ENCODE measurements at places on chromosomes 3 and 15.
A peak's percentile ranks its signal among the peaks of the same experiment; 100 is the strongest.

DNA sequence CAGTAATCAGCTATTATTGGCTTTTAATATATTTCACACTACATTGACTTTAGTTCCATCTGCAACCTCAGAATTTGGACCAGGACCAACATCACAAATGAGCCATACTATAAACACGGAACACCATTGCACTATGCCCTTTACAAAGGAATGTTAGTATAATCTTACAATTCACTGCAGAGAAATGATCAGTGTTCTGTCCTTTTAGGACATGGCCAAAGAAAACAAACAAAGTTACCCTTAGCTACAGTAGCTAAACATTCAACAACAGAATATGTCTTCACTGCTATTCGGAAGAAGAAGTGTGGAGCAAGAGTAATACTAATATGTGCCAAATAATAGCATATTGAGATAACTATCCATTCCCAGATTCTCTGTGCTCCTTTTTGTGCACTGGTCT, 90.4 kb downstream of the NAALADL2 start:
- no peak for DNase-seq

DNA sequence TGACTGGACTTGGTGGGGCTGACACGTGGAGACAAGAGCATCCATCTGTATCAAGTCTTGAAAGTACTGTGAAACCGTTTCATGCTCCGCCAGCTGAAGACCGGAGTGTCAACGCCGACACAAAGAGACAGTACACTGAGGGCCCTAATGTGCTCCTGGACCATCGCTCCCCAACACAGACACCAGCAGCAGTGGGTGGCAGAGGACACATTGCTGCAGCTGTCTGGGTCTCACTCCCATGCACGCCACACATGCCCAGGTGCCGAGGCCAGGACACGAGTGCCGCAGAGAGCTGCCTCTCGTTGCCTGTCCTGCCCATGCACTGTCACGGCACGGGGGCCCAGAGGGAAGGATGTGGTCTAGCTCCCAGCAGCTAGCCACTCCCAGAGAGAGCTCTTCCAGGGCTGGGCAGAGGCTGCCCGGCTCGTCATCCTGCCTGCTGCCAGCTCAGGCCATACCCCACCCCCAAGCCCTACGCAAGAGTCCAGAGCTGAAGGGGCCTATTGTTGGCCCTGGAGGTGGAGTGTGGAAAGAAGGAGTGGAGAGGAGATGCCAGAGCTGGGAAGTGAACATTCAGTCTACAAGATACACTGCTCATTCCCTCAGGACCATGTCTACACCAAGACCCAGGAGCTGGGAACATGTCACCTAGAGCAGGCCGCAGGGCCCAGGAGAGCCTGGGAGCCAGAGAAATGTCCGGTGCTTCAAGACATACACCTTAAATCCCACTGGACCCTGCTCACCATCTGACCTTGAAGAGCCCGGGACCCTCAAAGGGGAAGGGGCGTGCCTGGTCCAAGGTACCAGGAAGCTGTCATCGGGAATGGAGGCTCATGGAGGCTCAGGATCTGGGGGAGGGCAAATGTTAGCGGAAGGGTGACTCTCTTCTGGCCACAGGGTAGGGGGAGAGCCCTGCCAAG, 7.7 kb downstream of the TNK2 start:
- DNase-seq: peak; percentile 75

DNA sequence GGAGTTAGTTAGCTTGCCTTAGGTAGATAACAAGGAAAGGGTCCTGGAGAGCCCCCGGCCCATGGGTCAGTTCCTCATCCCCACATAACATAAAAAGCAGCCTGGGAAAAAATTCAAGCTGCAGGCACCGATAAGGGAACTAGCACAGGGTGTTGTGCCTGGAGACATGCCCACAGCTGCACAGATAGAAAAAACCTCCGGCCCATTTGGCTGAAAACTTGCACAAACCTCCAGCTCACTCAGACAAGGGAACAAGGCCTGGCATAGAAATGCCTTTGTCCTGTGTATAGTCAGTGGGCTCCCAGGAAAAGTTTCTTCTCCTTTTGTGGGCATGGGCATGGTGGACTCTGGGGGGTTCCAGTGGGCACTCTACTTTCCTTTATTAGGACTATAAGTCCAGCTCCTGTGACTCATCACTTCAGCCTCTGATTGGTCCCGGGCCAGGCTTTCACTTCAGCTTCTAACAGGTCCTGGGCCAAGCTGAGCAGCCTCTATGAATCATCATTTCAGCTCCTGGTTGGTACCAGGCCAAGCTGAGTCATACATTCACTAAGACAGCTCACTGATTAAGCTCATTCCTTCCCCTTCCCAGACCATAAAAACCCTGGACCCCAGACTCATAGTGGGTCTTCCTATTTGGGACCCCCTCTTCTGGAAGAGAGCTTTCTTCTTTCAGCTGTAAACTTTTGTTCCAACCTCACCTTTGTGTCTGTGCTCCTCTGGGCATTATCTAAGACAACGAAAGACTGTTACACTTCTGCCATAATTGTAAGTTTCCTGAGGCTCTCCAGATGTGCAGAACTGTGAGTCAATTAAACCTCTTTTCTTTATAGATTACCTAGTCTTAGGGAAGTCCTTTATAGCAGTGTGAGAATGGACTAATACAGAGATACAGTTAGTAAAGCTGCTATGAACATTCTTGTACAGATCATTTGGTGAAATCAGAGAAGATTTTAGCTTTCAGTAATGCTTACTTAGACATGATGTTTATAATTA, 348.0 kb upstream of the DPPA4 start:
- DNase-seq: no peak

- DNase-seq: no peak
These were observed 109.6 kb upstream of the THRB start for GRCh38 chr3:24604215-24604614.

- DNase-seq: no peak
These were observed 6.7 kb downstream of the COLQ start for GRCh38 chr3:15514663-15515340.

- DNase-seq: no peak
These were observed 52.5 kb upstream of the CHRM5 start for GRCh38 chr15:33915571-33916407.

DNA sequence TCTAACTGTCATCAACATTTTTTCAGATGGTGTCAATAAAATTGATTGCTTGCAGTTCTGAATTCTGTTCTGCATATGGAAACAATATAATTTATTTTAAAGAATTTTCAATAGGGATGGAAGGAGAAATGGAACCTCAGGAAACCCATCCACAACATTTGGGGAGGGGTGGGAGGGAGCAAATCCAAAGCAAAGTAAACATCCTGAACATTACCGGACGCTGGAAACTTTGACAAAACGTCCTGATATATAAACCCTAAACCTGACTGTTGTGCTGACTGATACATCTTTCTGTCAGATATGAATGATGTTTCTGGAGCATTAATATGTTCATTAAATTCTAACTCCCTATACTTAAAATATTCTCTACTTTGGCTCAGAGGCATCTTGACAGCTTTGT, 479.0 kb downstream of the FOXP1 start:
- no peak for DNase-seq

- DNase-seq: no peak
These were observed 18.7 kb downstream of the CFAP161 start for GRCh38 chr15:81152799-81153198.

- DNase-seq: no peak
These were observed 8.3 kb downstream of the TMPRSS7 start for GRCh38 chr3:112042842-112043280.

DNA sequence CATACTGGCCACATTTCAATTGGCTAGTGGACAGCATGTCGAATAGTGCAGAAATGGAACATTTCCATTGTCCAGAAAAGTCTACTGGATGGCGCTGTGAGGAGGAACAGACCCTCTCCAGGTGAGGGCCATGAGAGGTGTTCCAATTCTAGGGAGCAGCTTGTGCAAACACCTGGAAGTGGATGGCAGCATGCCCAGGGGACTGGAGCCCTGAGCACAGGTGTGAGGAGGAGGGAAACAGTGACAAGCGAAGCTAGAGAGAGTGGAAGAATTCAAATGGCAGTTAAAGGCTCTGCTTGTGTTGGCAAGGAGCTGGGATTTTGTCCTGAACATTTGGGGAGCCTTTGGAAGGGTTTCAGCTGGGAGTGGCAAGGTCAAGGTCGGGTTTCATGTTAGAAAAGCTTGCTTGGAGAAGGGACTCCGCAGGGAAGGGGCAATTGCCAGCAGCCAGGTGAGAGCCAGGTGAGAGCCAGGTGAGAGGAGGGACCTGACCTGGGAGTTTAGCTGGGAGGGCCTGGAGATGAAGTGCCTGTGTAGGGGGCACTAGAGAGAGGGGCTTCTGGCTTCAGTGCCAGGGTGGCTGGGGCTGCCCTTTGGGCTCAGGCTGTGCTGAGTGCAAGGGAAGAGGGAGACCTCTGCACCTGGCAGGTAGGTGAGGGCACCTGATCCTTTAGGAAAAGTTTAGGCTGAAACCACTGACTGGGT, 93.8 kb downstream of the LINGO1 start:
- no peak for DNase-seq

DNA sequence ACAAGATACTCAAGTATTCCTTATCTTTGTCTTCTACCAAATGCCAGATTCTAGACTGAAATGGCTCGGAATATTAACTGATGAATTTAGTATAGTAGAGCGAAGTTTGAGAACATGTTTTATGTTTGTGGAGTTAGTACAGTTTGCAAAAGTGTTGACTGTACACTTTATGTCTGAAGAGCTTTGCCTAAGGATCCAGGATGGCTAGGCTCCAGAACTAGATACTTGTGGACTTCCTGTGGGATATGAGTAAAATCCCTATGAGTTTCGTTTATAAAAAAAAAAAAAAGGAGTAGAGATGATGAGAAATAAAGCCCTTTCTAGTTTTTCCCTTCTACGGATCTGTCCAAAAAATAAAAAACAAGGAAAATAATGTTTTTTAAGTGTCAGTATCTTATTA, 96.7 kb downstream of the TP63 start:
- no peak for DNase-seq

DNA sequence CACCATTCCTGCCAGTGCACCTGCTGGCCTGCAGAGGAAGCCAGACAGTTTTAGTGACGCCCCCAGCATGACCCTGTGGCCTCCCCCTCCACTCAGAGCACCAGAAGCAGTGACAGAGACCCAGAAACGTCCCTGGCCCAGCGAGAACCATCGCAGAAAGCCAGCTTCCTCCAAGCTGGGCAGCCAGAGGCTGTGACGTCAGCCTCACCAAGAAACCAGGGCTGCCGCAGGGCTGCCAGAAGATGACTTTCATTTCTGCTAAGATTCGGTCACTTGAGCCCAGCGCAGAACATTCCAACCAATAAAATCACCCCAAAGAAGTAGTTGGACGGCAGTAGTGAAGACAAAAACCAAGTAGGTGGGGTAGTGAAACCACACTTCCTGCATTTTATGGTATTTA, 29.6 kb upstream of the RPL32 start:
- no peak for DNase-seq

GRCh38 chr3:72951259-72951722, 45.3 kb upstream of the PPP4R2 start:
- DNase-seq: no peak

- DNase-seq: no peak
These were observed 6.3 kb downstream of the TBL1XR1 start for GRCh38 chr3:177190756-177191681.

- DNase-seq: peak; percentile 15
These were observed 24.8 kb downstream of the AADAC start for GRCh38 chr3:151838574-151839312.

- DNase-seq: no peak
These were observed 85.5 kb downstream of the VPS13C start for GRCh38 chr15:61974759-61975158.

DNA sequence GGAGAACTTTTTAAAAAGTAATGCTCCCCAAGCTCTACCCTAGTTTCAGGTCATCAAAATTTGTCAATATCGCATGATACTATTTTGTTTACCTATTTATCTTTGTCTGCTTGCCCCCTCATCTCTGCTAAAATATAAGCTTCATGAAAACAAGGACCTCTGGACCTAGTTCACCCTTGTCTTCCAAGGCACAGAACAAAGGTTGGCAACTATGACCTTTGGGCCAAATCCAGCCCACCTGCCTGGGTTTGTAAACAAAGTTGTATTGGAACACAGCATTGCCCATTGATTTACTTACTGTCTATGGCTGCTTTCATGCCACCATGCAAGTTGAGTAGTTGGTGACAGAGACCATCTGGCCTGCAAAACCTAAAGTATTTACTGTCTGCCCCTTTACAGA, 462.2 kb upstream of the SUCLG2 start:
- no peak for DNase-seq

GRCh38 chr15:85831415-85832113, 36.8 kb upstream of the KLHL25 start:
- DNase-seq: peak; percentile 3

DNA sequence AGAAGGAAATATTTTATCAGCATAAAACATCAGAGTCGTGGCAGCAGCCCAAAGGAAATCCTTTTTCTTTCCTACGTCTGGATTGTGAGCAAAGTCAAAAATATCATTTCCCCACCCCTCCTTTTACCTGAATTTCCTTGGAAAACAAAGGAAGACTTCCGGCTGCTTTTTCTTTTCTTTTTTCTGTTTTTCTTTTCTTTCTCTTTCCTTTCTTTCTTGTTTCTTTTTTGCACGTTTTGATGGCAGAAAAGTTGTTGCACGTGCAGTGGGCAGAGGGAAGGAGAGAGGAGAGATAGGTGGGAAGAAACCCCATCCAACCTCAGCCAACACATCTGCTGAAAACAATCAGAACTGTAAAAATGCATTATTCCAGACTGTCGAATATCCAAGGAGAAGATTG, 544 bp upstream of the MYO1E start:
- no peak for DNase-seq

DNA sequence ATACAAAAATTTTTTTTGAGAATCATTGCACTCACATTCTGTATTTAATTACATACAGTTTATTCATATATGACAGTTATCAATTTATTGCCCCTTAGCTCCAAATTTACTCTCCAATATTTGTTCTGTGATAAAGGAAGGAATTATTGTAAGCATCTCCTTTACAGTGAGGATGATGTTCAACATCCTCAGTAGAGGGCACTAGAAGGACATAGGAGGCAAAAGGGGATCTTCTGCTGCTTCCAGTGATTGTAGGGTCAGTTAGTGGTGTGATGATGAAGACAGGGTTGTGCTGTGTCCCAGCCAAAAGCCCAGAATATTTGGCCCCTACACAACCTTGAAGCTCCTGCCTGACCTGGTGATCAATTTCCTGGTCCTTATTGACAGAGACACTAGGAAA, 89.9 kb upstream of the DCBLD2 start:
- DNase-seq: no peak

GRCh38 chr15:66085128-66085527, 168.4 kb downstream of the MEGF11 start:
- DNase-seq: no peak

GRCh38 chr15:39788108-39788507, 5.5 kb upstream of the FSIP1 start:
- DNase-seq: no peak

GRCh38 chr15:91807122-91807521, 46.4 kb upstream of the SLCO3A1 start:
- DNase-seq: no peak

- no peak for DNase-seq
These were observed 68.7 kb upstream of the MB21D2 start for GRCh38 chr3:192986379-192986778.

DNA sequence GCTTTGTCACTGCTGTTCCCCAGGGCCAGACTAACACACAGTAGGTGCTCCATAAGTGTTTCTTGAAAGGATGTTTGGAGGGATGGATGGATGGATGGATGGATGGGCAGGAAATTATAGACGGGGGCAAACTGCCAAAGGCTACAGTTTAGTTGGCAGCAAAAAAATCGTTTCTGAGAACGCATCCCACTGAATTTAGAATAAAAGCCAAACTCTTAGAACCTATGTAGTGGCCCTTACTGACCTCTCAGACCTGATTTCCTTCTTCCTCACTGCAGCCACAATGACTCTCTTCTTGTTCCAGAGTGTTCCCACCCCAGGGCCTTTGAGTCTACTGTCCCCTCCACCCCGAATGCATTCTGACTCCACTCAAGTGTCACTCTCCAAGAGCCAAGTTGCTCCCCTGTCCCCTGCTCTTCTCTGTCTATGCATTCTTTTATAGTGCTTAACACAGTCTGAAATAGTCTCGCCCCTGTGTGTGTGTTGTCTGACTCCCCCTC, 5.2 kb upstream of the GATA2 start:
- no peak for DNase-seq

Measured in CMK (cell line).